Stimulated activated CD4-positive, alpha-beta T cell treated with anti-CD3 and anti-CD28 coated beads, Interleukin-1b, Interleukin-23, amount 100 ng/mL, for 1 hour (primary cell): ENCODE measurements at places on chromosomes 1 and 21.

DNA sequence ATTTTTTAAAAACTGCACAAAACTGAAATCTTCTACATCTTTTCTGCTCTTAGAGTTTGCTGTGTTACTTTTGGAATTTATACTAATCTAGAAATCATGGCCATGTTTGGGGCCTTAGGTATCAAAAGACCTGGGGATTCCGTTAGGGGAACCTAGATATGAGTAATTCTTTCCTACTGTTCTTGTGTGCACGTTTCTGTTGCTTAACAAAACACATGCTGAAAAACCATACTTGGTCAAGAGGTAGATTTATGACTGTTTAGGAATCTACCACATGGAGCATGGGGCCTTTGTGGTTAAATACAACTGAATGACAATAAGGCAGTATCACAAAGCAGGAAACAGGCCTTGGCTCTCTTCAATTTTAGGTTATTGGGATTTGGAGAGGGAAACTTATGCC is 291.9 kb upstream of the USP25 start:
- no peak for DNase-seq

DNA sequence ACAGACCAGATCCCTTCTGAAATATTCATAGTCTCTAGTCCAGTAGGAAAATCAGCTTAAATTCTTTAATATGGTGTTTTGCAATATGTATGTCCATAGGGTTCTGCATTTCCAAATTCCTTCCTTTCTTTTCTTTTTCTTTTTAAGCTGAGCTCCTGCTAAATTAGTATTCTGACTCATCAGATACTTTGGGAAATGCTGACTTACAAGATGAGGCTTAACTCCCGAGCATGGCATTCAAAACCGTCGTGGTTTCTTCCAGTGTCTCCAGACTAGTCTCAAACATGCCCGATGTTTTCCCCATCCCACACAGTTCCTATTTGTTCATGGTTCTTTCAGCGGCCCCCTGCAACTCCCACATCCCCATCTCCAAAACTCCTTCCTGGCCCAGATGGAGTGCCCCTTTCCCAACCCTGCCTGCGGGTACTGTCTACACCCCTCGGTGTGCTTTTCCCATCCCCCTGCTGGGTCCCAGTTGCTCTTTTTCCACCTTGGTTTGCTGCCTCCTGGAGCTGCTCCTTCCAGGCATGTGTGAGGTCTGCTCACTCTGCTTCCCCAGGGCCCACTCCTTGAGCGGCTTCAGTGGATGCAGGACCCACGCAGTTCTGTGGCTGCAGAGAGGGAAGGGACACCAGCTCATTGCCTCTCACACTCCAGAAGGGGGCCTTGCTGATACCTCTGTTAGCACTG is 19.5 kb upstream of the ETV3 start:
- DNase-seq: no peak

GRCh38 chr1:64077281-64077940 is 126.0 kb upstream of the UBE2U start:
- no peak for DNase-seq

DNA sequence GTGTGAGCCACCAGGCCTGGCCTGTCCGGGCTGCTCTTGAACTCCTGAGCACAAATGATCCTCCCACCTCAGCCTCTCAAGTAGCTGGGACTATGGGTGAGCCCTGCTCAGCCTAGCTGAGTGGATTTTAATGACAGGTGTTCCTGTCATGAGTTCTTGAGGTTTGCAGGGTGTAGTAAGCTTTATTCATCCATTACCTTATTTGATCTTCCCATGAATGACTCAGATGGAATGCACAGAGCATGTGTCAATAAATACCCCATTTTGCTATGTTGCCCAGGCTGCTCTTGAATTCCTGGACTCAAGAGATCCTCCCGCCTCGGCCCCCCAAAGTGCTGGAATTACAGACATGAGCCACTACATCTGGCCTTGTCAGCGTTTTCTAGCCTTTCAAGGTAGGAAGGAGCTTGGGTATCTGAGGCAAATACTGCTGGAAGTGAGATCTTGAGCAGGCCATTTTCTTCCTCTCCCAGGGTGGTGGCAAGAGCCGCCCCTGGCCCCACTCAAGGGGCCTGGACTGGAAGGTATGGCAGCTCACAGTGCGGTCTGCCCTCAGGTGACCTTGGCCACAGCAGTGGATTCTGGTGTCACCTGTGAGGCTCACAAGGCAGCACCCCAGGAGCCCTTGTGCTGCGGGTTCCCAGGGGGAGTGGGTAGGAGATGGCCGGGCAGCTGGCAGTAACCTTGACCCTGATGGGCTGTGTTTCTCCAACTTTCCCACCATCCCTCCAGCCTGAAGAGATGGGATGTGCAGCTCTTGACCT is 20.0 kb downstream of the PIK3CD start:
- DNase-seq: no peak
